Spleen (tissue), 13 donors: ENCODE measurements at places on chromosomes 2 and 18. TPM values are rescaled to one million over a fixed set of nuclear protein-coding genes. Genes with fewer than 3 reads are reported as not detected.
A peak's percentile ranks its signal among the peaks of the same experiment; 100 is the strongest.

DNA sequence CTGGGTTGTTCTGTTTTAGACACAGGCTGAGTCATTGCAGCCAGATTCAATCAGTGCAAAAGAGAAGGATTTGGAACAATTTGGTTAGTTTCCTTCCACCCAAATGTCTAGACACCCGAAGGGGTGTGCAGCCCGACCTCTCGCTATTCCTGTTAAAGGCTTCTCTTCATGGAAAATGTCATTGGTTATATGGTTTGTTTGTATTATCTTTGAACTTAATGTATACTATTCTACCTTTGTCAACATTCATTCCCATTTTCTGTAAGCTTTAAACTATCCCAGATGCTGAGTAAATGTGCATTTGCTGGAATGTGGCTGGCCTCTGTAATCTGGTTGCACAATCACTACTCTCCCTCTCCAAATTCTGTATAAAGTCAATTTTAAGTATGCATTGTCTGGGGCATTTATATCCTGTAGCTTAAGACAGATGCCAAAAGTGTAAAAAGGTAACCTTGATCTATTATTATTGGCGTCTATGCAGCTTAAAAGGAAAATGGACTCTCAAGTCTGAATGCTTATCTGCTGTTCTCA lies 80.4 kb upstream of the RND3 start:
- no peak for DNase-seq

- DNase-seq = no peak
These were observed 241.3 kb downstream of the RBM43 start for GRCh38 chr2:151020411-151020810.

The PRSS56 gene
- not detected for total RNA-seq

DNA sequence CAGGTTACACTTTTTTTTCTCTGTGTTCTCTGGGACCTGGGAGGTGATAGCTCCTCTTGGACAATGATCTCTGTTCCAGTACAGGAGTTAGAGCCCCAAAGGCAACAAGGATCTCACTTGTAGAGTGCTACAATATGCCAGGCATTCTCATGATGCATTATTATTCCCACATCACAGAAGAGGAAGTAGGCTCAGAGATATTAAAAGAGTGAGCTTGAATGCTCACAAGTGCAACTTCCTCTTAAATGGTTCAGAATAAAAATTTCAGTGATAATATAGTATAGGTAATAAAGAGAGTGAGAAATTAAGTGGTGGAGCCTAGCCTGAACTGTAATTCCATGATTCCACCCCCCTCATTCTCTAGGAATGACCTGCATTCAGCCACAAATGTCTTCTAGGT lies 21.4 kb downstream of the POLE4 start:
- no peak for DNase-seq

DNA sequence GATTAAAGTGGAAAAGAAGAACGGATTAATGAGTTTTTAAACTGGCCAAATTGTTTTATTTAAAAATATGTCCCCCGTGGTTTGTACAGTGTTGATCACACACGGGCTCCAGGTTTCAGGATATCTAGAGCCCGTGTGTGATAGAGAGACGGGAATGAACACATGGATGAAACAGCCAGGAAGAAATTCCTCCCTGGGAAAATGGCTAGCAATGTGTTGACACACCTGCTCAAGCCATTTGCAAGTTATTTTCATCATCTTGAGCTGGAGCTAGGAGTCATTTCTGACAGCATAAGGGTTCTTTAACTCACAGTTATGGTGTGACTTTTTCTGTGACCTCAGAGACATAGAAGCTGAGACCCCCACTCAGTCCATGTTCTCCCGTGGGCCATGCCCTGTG lies 81.6 kb downstream of the LRRFIP1 start:
- no peak for DNase-seq

The FAM237A gene
- not detected for total RNA-seq

The TMEFF2 gene
- not detected for total RNA-seq

The SCN9A gene
- 22.6 TPM for total RNA-seq

The ODC1 gene
- 64.7 TPM for total RNA-seq

DNA sequence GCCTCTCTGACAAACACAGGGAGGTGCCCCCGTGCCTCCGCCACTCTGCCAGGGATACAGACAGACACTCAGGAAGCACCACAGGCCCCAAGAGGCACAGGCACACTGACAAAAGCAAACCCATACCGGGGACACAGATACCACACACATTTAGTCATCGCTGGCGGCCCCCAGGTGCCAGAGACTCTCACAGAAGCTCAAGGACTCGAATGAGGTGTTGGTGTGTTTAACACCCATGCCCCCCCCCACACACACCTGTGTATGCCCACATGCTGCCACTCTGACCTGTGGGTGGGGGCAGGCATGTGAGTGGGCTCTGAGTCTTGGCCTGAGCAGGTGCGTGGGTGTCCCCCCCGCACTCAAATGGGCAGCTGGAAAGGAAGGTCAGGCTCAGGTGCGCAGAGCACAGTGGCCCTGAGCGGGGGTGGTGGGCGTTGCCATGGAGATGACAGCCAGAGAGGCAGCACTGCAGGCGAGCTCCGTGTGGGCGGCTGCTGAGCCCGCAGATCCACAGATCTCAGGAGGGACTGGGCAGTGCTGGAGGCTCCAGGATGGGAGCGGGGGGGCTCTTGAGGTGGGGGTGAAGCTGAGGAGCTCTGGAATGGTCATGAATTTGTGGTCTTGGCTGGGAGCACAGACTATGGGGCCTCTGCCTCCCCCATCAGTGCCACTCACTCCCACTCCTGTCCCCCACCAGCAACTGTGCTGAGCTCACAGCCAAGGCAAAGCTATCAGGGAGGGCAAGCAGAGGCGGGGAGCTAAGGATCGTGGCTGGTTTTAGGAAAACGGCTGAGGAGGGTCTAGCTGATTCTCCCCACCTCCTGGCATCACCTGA lies 73.9 kb upstream of the TAF1B start:
- no peak for DNase-seq

DNA sequence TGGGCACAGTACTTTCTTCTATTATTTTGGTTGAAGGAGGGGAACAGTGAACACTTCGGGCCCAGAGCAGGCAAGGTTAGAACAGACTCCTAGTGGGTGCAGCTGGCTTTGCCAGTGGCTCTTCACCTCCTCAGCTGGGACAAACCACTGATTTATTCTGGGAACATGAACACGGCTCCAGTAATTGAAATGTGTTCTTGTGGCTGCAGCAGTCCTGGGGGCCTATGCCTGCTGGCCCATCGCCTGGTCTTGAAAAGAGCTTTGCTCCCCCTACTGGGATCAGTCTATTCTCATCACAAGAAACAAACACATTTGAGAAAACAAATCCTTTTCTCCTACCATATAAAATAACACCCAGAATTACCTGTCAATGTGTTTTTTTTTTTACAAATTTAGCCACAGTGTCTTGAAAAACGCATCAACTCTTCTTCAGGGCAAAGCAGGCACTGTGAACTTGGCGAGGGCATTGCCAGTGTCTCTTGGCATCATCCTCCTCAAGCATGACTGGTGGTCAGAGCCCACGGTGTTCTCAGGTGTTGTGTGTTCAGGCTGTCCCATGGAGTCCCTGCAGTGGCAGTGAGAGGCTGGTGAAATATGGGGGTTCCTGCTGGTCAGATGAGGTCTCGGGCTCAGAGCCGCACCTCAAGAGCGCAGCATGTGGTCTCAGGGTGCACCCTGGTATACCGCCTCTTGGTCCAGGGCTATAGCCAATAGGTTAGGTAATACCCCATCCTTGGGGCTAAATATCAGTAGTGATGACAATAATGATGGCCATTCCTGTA lies 51.3 kb downstream of the RNF144A start:
- DNase-seq = no peak

- no peak for DNase-seq
These were observed 342.3 kb downstream of the DCC start for GRCh38 chr18:52682260-52682659.

DNA sequence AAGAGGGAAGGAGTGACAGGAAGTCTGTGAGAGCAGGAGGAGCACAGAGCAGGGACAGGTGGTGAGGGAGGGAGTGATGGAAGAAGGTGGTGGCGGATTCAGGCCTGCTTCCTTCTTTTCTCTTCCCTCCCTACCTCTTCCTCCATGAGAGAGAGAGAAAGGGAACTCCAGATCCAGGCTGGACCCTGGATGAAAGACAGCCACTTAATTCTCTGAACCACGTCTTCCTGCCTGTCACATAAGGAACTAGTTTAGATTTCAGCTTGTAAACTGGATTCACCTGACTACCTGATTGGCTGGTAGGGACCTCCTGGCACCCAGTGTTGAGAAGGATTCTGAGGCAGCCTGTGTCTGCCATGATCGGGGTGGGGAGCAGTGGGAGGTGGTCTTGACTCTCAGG lies 48.9 kb downstream of the PAX8 start:
- no peak for DNase-seq

- no peak for DNase-seq
These were observed 62.0 kb upstream of the NFU1 start for GRCh38 chr2:69499242-69499641.

DNA sequence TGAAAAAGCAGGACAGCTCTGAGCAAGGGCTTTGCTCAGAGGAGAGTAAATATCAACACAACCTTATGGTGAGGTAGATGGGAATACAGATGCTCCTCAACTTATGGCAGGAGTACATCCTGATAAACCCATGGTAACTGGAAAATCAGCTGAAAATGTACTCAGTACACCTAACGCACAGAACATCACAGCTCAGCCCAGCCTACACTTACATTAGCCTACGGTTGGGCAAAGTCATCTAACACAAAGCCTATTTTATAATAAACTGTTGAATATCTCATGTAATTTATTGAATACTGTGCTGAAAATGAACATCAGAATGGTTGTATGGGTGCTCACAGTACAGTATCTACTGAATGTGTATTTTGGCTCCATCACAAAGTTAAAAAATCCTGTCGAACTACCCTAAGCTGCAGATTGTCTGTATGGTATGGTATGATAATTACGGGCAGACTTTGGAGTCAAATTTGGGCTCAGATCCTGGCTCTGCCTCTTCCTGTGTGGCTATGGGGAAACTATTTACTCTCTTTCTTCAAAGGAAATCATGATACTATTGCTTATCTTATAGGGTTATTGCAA lies 120.3 kb upstream of the LYPD1 start:
- DNase-seq = no peak

- DNase-seq = no peak
These were observed 15.1 kb upstream of the DYNC2LI1 start for GRCh38 chr2:43758739-43759138.

The SIX2 gene
- total RNA-seq = not detected

- DNase-seq = peak; percentile 79
These were observed 611 bp downstream of the TCF7L1 start for GRCh38 chr2:85133751-85134254.

DNA sequence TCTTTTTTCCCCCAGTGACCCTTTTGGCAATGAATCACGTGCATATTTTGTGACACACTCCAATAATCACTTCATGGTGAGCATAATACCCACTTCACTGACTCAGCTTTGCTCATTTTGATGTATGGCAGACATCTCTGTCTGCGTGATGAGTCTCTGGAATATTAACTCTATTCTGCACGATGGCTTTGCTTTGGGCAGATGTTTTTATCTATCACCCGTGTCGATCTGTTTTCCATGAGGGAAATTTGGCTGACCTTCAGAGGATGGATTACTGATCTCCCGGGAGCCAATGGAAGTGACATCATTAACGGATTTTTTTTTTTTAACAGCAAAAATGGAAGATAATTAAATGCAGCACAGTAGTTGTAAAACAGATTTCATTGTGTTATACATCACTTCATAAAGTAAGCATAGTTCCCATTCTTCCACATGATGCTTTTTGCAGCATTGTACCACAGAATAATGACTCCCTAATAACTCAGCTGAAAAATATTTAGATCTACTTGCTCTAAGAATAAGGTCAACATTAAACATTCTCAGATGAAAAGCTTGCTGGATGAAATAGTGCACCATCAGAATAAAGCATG lies 29.8 kb downstream of the CDC42EP3 start:
- no peak for DNase-seq

DNA sequence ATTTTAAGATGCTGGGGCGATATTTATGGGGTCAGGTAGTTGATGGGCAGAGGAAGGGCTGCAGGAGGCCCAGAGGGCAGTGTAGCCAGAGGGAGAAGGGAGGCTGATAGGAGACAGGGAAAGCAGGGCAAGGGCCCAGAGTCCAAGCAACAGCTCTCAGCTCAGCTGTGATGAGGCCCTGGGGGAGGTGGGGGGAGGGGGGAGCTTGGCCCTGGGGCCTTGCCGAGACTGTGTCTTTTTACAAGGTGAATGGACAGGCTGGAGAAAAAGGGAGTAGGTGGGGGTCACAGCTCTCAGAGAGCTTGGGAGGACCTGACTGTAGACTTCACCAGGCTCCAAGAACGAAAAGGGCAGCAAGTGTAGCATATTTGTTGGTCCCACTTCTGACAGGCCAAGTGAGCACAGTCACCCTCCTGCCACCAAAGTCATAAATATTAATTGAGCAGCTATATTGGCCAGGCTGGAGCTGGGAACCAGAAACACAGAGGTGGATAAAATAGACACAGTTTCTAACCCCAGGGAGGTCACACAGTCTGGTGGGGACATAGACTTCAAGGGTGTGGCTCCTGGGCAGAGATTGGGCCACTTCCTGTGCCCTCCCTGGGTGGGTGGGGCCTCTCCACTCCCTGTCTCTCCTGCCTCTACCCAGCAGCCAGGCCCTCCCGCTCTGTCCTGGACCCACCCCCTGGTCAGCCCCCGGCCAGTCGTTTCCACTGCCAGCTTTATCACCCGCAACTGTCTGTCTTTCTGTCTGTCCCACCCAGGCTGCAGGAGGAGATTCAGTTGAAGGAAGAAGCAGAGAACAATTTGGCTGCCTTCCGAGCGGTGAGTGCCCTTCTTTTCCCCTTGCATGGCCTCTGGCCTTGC lies 1.4 kb downstream of the DES start:
- no peak for DNase-seq

The DAPL1 gene
- total RNA-seq = not detected

DNA sequence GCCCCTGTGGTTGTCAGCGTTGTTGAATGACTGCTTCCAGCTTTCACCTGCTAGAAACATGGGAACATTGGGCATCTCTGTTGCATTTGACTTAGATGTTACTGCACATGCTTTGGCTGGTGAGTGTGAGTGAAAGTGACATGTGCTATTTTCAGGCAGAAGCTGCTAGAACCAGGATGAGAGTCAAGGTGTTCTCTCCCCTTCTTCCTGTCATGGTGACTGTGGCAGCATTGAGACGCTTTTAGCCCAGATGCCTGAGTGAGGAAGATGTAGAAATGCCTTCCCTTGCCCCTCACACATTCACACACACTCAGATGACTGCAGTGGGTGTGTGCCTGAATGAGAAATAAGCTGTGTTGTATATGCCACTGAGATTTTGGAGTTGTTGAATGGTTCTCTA lies 220.2 kb downstream of the PTPRM start:
- DNase-seq = no peak

DNA sequence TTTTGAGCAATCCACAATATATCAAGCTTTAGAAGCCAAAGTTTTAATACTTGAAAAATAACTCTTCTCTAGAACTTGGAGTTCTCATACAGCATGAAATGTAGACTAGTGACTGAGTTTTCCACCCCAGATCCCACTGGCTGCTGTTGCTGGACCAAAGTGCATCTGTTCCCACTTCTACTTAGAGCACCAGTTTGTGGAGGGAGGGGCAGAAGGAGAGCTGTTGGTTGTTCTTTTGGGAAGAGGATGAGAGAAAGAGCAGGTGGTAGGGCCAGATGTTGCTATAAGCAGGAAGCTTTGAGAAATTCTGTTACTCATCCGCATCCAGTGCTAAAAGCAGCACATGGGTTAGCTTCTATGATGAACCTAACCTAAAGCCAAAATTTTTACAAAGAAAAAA lies 59.0 kb downstream of the MBD2 start:
- no peak for DNase-seq
